Ureter (tissue), 1 donor: ENCODE measurements at places on chromosomes 3 and 15. TPM values are rescaled to one million over a fixed set of nuclear protein-coding genes. Genes with fewer than 3 reads are reported as not detected.

Gene C2CD4A
- 0.49 TPM for total RNA-seq

Gene ARRDC4
- total RNA-seq, result 13.6 TPM

Gene XPC
- total RNA-seq, result 55.6 TPM

Gene SEC11A
- 130 TPM for total RNA-seq

Gene FETUB
- not detected for total RNA-seq

DNA sequence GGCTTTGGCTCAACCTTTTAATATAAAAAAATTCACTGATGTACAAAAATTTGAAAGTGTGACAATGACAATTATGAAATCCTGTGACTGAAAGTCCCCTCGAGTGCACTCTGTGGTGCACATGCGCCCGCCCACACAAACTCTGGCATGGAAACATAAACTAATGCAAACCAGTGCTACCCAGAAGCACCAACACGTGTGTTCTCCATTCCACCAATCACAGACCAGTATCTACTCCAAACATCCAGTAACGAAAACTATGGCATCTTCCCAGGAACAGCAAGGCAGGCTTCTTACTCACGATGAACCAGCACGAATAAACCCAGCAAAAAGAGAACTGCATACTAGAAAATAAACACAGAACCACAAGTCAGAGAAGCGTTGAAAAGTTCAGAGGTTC, 11.7 kb upstream of the NMB start:
- DNase-seq, result no peak

DNA sequence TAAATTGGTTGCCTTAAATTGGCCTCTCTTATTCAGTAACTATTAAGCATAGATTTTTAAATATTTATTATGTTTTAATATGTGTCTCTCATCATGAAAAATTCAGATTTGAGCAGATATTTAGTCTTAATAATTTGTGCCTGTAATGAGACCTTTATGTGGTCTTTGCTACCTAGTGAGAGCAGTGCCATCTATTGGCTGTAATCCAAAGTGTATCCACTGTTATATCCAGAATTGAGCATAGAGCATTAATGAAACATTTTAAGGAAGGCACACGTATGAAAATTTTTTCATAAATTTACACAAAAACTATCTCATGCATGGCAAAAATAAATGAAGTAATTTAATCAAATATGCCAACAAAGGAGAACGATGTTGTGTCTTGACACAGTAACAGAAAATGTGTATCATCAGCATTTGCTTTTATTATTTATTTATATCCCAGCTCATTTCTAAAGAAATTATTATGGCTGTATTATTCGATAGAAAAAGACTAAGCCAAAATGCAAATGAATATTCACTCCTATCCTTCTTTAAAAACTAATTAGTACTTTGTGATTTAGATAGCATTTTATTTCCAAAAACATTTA, 203.5 kb downstream of the RSRC1 start:
- DNase-seq, result no peak

- no peak for DNase-seq
Observed at GRCh38 chr3:30988769-30989168, 94.3 kb upstream of the GADL1 start.

DNA sequence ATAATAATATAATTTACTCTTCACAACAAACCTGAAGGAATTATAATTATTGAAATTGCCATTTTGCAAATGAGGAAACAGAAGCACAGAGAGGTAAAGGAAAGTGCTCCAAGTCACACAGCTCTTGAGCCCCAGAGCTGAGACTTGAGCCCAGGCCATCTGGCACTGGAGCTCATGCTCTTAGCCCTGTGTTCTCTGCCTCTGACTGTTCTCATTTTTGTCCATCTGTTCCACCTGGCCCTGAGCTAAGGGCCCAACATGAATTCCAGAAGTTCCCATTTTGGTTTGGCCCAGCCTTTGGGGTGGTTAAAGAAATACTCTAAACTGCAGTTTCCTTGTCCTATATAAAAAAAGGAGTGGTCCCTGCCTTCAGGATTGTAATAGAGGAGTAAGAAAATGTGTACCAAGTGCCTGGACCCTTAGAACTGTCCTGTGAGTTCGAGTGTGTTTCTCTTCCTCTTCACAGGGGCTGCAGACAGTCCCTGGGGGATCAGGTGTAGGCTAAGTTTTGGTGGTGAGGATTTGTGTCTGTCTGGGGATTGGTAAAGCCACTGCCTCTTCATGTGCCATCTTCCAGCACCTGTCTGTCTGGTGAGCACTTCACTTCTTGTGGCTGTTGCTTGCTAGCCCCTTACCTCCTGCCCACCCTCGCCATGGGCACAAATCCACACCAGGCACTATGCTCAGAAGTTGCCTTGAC, 91.8 kb downstream of the DNAJB8 start:
- no peak for DNase-seq

GRCh38 chr15:68429691-68430470, 2.1 kb downstream of the ITGA11 start:
- DNase-seq, result peak; percentile 10

- DNase-seq, result no peak
Observed at GRCh38 chr15:48533982-48534381, 111.5 kb downstream of the FBN1 start.

GRCh38 chr3:189683546-189684255, 52.5 kb downstream of the TP63 start:
- DNase-seq, result no peak

DNA sequence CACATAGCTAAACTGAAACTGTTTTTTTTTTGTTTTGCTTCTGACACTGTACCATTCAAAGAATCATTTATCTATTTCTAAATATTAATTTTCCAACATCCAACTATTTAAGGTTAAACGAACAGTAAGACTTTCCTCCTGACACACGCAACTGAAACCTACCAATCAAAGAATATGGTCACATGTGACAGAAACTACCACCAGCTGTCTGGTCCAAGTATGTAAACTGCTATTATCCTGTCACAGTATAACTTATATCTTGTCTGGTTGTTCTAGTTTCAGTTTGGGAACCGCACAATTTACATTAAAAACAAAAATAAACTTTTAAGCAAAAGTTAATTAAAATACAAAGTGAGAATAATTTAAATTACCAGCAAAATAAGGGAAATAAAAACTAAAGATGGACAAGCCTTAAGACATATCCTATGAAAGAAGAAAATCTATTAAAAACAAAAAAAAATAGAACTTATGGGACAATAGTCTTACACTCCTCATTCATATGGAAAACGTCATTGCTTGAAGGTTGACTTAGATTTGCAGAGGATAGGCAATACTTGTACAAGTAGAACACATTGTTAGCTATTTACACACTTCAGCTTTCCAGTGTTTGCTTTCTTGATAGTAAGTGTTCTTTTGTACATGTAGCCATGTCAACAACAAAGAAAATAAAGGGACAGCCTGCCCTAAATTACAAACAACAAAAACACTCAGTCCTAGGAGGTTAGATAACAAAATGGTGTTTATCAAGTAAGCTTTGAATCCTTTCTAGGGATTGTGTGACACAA, 26.8 kb upstream of the CHRM5 start:
- DNase-seq, result no peak

DNA sequence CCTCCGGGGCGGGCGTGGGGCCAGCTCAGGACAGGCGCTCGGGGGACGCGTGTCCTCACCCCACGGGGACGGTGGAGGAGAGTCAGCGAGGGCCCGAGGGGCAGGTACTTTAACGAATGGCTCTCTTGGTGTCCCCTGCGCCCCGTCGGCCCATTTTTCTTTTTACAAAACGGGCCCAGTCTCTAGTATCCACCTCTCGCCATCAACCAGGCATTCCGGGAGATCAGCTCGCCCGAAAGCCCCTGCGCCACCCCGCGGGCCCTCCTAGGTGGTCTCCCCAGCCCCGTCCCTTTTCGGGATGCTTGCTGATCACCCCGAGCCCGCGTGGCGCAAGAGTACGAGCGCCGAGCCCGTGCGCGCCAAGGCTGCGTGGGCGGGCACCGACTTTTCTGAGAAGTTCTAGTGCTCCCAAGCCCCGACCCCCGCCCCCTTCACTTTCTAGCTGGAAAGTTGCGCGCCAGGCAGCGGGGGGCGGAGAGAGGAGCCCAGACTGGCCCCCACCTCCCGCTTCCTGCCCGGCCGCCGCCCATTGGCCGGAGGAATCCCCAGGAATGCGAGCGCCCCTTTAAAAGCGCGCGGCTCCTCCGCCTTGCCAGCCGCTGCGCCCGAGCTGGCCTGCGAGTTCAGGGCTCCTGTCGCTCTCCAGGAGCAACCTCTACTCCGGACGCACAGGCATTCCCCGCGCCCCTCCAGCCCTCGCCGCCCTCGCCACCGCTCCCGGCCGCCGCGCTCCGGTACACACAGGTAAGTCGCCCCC, at the start of gene THBS1:
Gene THBS1, plus strand, starts transcription at position 595 of the 757 bp plus-strand sequence. CDS start 779 bp downstream, outside the sequence.
- DNase-seq, result peak; percentile 87

DNA sequence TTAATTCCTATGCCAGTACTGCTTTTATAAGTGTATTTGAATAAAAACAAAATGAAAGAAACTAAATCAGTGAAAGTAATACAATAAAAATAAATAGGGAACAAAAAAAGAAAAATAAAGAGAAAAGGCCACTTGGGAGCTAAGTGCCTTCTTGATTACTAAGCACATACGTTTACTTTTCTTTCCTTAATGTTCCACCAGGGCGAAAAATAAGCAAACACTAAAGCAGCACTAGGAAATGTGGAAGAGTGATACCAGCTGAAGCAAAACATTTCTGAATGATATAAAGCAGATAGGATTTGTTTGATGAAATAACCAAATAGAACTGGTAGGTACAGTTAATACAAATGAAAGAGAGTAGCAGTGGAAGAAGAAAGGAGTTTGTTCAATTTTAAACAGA, 132.8 kb upstream of the ZPLD1 start:
- DNase-seq, result no peak

DNA sequence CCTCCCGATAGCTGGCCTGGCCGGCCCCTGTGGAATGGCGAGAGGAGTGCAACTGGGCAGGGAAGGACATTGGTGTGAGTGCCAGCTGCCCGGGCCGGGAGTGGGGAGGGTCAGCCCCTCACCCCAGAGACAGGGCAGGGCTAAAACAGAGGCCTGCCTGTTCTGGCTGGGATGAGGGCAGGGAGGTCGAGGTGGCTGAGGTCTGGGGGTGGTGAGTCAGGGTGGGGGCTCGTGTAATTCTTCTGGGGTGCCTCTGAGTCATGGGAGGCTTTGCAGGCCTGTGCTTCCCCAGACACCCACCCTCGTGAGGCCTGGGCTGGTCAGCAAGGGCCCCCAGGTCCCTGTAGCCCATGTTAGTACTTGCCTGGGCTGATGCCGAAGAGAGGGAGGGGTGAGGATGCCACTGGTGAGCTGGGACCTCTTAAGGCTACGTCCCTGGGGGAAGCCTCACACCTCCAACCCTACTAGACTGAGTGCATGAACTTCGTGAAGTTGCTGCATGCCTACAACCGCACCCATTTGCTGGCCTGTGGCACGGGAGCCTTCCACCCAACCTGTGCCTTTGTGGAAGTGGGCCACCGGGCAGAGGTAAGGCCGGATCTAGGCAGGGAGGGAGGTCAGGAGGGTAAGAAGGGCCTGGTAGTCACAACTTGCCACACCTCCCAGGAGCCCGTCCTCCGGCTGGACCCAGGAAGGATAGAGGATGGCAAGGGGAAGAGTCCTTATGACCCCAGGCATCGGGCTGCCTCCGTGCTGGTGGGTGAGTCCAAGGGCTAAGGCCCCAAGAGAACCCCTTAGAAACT, 1.7 kb downstream of the SEMA3B start:
- no peak for DNase-seq

DNA sequence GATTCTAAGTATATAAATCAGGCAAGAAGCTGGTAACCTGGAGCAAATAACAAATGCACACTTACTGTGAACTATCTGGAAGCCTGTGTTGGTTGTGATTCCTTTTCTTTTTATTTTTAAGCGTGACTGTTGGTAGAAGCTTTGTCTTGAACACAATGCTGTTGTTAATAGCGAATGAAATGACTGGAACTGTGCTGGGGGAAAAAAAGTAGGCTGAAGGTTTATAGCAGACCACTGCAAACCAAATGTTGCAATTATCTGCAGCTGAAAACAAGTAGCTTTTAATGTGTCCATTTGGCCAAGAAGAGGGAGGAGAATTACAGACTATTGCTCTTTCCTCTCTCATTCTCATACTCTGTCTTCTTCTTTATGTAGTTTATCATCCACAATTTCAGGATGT, 184.5 kb upstream of the DNAJC19 start:
- no peak for DNase-seq

GRCh38 chr3:2511356-2511755, 412.7 kb downstream of the CNTN4 start:
- DNase-seq, result no peak

DNA sequence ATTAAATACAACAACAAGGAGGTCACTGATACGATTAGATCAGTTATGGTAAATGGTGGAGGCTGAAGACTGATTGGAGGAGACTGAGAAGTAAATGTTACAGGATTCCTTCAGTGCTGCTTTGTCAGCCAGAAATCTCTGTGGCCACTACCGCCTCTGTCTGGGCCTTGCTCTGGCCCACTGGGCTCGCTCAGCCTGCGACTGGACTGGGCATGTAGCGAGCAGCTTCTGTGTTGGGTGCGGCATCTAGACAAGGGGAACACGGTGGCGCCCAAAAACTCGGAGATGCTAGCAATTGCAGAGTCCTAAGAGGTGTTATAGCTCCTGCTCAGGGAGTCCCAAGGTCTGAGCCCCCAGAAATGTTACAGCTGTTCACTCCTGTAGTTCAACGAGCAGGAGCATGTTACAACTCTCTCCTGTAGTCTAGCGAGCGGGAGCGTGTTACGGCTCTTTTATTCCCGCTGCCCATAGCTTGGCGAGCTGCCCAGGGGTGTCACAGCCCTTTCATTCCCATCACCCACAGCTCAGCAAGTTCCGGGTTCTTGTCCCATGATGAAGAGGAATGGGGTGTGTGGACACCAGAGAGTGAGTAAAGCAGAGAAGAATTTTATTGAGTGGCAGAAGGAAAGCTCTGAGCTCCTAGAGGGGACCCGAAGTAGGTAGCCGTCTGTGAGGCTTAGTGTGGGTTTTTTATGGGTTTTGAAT, 24.7 kb downstream of the SLC15A2 start:
- DNase-seq, result peak; percentile 71

GRCh38 chr15:84104853-84105252, 130.7 kb upstream of the GOLGA6L4 start:
- no peak for DNase-seq

DNA sequence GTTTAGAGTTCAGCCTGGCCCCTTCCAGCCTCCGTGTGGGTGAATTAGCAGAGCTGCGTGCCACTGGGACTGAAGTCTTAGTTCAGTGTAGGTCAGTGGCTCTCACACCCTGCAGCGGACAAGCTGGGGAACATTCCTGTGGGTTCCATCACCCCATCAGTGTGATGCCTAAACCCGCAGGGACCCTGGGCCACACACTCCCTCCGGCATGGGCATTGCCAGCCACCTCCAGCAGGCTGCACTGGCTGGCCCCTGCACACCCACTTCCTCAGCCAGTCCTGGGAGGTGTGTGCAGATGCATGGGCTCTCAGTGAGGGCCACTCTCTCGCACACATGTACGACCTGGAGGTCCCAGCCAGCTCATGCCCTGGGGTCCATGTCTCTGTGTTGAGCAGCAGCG, 32.1 kb upstream of the TOPBP1 start:
- no peak for DNase-seq
